ENCODE measurements at places on chromosomes 6 and 20.

GRCh38 chr6:125251516-125252220 lies 50.1 kb downstream of the HDDC2 start:
- DNase-seq, result no peak

GRCh38 chr20:33686100-33686983 lies at the start of gene E2F1:
TSS of gene E2F1 (minus strand) at chr20:33686385. CDS start at chr20:33686264, 121 bp downstream.
- DNase-seq, result peak; percentile 81

- peak; percentile 21 for DNase-seq
Observed at GRCh38 chr20:11917663-11918062, at the start of gene BTBD3. TSS of gene BTBD3 (plus strand) at chr20:11917893. CDS start at chr20:11918276, 383 bp downstream.

GRCh38 chr6:12096342-12096741 lies 84.2 kb downstream of the HIVEP1 start:
- DNase-seq, result no peak
